Pons (tissue), 1 donor: ENCODE measurements at places on chromosomes 5 and 9.

DNA sequence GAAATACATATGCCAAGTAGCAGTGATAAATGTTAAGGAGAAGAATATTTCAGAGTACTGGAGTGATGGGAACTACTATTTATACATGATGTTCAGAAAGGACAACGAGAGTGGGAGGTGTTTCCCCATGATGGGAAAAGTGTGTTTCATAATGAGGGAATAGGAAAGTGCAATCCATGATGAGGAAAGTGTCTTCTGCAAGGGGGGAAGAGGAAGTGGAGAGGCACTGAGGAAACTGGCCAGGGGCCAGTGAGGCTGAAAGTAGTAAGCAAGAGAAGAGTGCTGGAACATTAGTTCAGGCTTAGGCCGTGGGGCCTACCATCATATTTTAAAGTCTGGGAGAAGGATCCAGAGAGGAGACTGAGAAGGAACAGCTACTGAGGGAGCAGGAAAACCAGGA, 327.2 kb downstream of the SLF1 start:
- no peak for DNase-seq

DNA sequence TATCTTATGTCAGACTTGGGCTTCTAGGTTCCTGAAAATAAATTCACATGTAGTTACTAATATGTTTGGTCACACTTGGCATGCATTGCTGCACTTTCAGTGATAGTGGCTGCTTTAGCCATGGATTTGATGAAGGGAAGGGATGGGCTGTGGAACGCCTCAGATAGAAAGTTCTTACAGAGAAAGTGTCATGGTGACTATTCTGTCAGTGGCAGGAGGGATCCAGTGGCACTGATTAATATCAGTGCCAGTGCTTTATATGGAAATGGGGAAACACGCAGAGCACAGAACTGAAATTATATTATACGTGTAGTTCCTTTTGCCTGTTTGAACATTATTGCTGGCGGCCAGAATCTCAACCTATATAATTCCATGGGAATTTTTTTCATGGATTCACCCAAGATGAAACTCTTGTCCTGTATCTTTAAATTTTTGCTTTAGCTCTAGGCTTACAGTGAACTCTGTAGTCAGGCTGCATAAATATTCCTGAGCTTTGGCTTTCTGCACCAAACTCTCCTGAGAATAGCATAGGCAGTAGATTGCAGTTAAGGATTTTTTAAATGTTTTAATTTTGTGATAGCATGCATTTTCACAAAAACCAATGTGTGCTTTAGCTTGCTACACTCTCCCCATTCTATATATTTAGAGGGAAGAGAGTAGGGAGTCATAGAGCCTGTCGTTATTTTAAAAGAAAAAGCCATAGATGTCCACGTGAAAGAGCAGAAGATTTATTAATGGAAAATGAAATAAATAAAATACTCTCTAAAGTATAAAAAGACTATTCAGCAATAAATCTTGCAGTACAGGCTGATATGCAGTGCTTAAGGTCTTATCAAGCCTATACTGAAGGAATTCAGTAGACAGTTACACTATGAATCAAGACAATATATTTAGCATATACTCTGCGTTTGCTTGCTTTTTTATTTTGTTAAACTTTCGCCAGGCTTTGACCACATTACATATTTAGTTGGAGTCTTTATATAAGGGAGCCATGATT, 98.7 kb downstream of the EDIL3 start:
- no peak for DNase-seq

DNA sequence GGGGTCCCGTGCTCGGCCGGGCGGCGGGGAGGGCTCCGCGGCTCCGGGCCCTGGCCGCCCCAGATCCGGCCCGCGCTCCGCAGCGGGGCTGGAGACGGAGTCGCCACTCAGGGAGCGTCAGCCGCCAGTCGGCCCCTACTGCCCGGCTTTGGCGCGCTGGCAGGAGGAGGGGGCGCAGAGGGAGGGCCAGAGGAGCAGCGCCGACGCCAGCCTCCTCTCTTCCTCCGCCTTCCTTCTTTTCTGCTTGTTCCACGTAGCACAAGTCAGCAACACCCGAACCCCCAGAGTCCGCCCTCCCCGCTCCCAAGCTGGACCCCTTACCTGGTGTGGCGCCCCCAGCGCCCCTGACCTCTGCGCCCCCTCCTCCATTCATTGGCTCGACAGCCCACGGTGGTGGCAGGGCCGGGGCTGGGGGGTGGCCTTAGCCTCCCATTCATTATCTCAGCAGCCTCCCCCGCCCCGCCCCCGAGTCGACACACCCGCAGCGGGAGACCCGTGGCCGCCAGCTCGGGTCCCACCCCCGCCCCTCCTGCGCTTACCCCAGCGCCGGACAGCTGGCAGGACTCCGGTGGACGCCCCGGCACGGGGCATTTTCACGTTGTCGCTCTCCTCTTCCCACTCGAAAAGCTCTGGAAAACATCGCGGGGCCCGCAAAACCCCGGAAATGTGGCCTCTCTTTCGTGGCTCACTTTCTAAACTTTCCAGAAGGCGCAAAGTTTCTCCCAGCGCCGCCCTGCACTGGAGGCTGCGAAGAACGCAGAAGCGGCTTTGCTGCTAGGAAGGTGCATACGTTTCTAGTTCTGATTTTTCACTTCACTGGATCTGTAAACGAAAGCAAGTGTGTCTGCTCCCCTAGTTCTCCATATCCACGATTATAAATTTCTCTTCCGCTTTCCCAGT, at the start of gene LPAR1:
Gene LPAR1 (minus strand): TSS at position 140 of the 900 bp plus-strand sequence. CDS start 66,353 bp downstream, outside the sequence.
- DNase-seq, result peak; percentile 52

GRCh38 chr5:3827624-3828023, 232.0 kb downstream of the IRX1 start:
- no peak for DNase-seq

- no peak for DNase-seq
These were observed 284.6 kb downstream of the ARRDC3 start for GRCh38 chr5:91098541-91098940.

DNA sequence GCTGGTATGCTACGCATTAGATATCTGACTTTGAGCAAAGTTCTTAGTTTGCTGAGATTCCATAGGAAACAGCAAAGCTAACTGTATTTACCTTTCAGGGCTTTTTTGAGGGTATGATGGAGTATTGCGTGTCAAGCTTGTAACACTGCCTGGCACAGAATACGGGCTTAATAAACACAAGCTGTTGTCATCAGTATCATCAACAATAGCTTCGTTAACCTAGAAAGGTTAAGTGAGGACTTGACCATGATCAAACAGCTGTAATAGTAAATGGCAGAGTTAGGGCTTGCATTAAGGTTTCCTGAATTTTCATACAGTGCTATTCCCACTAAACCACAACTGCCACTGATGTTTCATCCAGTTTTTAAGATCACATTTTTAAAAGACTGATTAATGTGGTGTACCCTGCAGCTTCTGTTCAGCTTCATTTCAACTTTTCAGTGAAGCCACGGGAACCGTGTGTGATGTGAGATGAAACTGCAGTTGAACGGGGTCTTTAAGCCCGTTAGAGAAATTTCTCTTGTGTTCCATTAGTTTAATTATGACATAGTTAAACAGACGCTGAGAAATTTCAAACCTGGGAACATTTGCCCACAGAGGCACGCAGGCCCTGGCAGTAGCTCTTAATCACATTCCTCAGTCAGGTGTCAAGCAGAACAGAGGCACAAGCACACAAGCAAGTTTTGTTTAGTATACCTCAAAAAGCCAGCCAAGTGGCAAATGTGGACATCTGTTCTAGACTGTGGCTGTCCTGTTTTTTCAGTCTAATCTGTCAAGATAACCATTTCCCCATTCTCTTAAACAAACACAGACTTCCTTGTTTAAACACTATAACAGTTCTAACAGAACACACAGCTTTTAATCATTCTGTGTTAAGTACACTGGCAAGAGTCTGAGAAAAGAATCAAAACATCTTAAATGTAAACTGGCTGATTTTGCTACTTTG, 147.1 kb downstream of the ZNF608 start:
- DNase-seq, result peak; percentile 94

DNA sequence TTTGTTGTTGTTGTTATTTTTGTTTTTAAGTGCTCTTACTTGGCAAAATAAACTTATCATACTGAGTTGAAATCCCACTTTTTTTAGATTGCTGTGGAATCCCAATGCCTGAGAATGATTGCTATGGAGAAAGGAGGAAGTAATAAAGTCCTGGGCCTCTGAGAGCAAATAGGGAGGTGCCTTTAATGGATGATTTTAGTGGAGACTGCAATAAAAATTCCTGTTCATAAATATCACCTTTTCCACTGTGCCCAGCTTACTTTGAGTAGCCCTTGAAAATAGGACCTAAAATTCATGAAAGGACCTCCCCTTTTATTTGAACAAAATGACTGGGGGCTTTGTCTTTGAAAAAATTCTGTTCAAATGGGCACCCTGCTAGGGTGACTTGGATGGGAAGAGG, 21.8 kb upstream of the ANKH start:
- no peak for DNase-seq

DNA sequence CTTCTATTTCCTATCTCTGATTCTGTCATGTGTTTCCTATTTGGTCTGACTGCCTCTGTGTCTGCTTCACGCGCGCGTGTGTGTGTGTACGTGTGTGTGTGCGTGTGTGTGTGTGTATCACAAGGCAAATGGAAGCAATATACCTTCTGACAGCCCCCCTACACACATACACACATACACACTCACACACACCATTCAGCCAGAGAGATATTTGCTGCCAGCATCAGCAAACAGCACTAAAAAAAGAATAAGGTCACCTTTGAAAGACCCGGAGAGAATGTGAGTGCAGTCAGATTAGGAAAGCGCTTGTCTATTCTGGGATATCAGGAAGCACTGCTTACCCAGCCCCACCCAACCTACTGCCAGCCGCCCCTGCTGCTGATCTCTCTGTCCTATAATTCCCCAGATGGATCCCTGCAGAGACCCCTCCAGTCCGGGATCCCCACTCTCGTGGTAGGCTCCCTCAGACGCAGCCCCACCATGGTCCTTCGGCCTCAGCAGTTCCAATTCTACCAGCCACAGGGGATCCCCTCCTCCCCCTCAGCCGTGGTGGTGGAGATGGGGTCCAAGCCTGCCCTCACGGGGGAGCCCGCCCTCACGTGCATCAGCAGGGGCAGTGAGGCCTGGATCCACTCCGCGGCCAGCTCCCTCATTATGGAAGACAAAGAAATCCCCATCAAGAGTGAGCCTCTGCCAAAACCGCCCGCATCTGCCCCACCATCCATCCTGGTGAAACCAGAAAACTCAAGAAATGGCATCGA, 45.7 kb downstream of the PLAC8L1 start:
- DNase-seq, result no peak

- no peak for DNase-seq
These were observed 149.1 kb downstream of the GHR start for GRCh38 chr5:42572313-42572712.

GRCh38 chr5:528629-529511, 4.6 kb upstream of the SLC9A3 start:
- DNase-seq, result no peak
